ENCODE measurements at places on chromosomes 5 and 9.

- no peak for DNase-seq
These were observed 20.1 kb upstream of the SARDH start for GRCh38 chr9:133758228-133758627.

DNA sequence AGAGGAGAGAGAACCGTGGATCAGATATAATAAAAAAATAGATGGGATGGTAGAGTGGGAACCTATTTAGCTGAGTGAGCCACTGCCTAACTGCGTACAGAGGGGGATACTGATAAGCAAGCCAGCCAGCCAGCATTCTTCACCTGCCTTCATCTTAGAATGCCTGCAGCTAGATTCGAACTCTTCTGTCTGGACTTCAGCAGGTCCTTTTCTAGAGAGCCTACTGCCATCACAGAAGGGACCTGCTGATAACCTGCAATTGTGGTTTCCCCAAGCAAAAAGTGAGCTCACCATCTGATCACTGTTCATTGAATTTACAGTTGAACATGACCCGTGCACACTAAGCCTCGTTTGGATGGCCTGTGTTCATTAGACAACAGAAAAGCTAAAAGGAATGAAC lies 109.4 kb downstream of the CDC42SE2 start:
- DNase-seq, result no peak

DNA sequence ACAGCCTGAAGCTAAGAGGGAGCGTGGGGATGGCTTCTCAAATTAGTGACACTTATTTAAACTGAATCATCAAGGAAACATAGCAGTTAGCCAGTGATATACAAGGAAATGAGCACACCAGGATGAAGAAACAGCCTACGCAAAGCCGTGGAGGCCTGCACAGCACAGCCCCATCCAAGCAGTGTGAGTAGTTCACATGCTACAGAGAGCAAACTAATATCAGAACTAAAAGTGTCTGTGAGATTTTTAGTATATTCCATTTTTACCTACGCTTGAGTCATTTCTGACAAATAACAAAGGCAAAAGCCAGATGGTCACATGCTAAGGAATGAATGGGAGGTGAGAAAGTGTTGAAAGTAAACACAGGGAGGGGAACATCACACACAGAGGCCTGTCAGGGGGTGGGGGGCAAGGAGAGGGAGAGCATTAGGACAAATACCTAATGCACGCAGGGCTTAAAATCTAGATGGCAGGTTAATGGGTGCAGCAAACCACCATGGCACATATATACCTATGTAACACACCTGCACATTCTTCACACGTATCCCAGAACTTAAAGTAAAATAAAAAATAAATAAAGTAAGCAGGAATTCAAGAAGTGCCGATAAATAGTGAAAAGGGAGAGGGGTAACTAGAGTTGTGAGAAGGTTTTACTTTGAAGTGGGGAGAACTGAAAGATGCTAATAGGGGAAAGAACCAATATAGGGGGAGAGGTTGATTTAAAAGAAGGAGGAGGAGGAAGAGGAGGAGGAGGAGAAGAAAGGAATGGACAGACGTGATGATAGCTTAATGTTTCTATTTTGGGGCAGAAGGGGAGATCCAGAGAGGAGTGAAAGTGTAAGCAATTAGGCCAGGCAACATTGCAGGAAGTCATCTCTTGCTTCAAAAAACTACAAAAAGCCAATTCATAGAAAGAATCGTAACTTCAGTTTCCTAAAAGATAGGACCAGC lies 100.9 kb upstream of the PTGER4 start:
- peak; percentile 56 for DNase-seq

DNA sequence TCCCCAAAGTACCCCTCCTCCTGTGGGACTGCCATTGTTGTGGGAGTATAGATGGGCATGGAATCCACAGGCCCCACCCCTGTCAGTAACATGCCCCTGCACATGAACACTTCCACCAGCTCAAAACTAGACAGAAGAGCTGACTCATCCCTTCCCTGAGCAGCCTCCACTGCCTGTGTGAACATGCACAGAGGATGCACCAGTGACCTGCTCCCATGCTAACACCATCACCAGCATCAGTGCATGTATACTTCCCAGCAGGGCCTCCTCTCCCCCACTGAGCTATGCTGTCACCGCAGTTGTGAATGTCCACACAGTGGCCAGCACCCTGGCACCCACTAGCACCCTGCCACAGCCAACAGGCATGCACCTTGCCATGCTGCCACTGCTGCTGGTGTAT lies 939.8 kb downstream of the EFNA5 start:
- no peak for DNase-seq

- DNase-seq, result no peak
These were observed 170.3 kb downstream of the ENTREP1 start for GRCh38 chr9:69495296-69495695.

DNA sequence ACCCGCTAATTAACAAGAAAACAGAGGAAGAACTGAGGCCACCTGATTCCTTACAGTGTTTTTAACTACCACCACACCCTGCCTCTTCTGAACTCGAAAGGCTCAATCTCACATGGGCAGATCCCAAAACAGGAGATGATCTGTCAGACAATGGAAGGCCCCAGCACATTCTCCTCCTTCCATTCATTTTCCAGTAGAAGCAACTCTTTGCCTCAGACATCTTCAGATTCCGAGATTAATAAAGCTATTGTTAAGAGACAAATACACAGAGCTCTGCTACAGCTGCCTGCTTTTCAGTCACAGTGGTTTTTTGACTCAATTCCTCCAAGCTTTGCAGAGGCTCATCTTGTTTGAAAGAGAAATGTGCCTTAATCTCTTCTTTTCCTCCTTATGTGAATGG lies 127.2 kb upstream of the ADAMTSL1 start:
- no peak for DNase-seq

DNA sequence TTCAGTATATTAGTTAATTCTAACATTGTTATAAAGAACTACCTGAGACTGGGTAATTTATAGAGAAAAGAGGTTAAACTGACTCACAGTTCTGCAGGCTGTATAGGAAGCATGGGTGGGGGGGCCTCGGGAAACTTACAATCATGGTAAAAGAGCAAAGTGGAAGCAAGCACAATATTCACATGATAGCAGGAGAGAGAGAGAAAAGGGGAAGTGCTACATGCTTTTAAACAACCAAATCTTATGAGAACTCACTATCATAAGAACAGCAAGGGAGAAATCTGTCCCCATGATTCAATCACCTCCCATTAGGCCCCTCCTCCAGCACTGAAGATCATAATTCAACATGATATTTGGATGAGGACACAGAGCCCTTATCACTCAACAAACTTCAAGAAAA lies 324.9 kb downstream of the ZNF608 start:
- DNase-seq, result no peak

DNA sequence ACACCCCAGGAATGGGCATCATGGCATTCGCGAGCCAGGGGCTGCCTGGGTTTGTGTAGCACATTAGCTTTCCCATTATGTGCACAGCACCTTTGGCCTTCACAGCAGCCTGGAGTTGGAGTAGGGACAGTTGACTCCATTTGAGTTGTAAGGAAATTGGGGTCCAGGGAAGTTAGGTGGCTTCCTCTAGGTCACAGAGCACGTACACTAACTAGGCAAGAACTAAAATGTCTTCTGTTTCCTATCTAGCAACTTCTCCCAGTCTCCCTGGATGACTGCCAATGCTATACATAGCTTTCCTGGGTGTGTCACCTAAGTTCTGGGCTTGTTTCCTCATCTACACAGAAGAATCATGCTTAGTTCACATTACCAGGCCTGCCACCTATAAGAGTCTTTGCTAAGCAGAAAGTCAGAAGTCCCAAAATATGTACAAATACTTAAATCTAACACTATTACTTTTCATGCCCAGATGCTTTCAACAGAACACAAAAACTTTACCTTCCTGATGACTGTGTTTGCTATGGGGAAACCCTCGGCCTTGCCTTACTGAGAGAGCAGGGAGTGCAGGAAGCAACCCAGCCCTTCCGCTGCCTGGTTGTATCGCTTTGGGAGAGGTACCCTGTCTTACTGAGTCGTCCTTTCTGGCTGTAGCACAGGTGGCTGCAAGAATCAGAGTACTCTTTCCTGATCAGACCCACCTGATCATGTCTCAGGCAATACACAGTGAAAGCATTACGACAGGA lies 12.0 kb downstream of the MACROH2A1 start:
- DNase-seq, result no peak

GRCh38 chr9:137028263-137029057 lies 423 bp upstream of the ABCA2 start:
- DNase-seq, result no peak

DNA sequence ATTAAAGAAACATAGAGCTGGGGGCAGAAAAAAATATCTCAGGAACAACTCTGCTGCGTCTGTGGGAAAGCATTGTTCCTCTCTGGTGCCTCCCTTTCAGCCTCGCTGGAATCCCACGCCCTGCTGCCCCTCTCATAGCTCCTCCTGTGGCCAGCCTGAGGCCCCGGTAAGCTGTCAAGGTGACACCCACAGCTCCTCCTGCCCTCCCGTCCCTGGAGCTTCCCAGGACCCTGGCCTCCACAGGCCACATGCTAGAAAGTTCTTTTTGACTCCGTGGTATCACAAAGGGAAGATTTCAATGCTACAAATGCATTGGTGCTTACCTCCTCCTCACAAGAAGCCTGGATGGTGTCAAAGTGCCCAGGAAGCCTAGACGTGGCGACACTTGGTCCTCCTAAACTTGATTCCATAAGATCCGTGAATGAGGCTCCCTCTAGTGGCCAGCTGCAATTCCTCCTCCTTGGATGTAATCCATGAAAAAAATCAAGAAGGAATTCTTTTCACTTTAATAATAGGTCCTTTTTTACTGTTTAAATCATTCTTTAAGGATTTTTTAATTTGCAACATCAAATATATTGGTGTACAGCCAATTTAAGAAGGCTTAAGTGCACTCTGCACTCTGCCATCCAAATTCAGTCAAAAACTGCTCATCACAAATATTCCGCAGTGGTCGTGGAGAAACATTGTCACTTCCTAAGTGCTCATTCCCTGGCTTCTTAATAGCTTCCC lies 104.9 kb downstream of the CFAP90 start:
- peak; percentile 4 for DNase-seq

DNA sequence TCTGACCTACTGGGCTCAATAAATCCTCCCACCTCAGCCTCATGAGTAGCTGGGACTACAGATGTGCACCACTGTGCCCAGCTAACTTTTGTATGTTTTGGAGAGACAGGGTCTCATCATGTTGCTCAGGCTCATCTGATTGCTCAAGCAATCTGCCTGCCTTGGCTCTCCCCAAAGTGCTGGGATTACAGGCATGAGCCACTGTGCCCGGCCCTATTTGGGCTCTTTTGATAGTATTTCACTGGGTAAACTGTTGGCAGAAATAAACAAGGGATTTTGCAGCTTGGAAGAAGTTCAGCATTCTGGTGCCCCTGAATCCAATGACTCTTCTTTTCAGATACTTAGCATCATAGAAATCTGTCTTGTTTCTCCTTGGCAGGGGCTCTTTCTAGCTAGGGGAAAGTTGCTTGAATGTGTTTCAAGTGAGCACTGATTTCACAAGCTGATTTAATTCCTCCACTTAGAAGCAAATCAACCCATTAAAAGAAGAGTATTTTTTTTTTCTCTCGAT lies 146.8 kb downstream of the PAPPA start:
- no peak for DNase-seq

- DNase-seq, result no peak
These were observed 4.7 kb downstream of the LNPEP start for GRCh38 chr5:96940586-96940985.

GRCh38 chr5:56143373-56143714 lies 89.8 kb downstream of the ANKRD55 start:
- DNase-seq, result no peak

- DNase-seq, result no peak
These were observed 30.4 kb downstream of the RNF145 start for GRCh38 chr5:159178978-159179377.

GRCh38 chr5:3027185-3027865 lies 275.8 kb upstream of the IRX2 start:
- no peak for DNase-seq

- DNase-seq, result no peak
These were observed 13.0 kb downstream of the NAIF1 start for GRCh38 chr9:128054087-128054486.

DNA sequence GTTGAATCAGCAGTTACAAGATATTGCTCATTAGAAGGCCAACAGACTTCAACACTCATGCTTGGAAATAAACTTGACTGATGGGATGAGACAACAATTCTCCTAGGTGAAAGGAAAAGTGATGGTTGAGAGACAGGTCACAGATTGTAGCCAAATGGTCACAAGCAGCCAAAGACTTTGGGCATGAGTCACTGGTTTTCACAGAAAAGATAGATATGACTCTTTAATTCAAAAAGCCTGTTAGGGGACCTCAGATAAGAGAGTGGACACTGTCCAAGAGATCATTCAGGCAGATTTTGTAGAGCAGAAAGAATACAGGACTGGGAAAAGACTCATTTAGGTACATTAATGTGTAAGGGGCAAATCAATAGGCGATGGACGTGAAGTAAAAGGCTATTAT lies 982.5 kb downstream of the MAT2B start:
- no peak for DNase-seq

- no peak for DNase-seq
These were observed 39.6 kb upstream of the CEP78 start for GRCh38 chr9:78196258-78196657.

DNA sequence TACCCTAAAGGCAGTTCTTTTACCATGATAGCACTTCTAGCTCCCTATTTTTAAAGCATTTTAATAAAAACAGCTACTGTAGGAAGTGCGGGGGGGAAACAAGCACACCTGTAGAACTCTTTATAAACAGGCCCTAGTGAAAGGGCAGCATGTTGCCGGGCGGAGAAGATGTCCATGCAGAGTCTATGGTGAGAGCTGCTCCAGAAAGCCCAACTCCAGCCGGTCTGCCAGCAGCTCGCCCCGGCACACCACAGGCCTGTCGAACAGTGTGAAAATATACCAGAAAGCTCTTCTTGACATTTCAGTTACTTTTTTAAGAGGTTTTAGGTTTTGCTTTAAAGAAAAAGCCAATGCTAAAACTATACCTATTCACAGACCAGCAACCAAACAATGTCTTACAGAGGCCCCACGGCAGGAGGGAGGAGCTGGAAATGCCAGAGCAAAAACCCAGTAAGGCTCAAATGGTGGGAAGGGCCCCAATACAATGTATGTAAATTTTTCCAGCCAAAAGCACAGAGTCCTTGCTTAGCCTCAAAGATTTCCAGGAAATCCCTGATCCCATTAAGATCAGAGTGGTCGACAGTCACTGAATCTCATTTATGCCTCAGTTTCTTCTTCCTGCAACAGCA lies 121.2 kb downstream of the SAXO1 start:
- no peak for DNase-seq

- no peak for DNase-seq
These were observed 110.8 kb downstream of the ADRB2 start for GRCh38 chr5:148937239-148937638.

- no peak for DNase-seq
These were observed 16.7 kb upstream of the KIF27 start for GRCh38 chr9:83937861-83938455.

DNA sequence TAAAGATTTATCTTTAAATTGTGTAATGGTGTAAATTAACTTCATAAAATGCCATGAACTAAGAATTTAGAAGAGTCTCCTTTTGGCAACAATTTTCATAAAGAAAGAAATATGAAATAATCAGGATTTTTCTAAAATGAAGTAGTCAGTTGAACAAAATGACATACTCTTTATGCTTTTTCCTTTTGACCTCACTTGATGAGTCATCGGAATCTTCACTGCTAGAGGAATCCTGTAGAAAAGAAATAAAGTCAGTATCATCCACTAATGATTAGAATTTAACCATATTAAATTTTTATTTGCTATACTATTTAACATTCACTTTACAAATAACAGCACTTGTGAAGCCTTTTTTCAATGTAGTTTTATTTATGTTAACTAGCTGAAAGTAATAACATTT lies 26.1 kb downstream of the CHD1 start:
- DNase-seq, result no peak

- DNase-seq, result no peak
These were observed 623.3 kb downstream of the HINT1 start for GRCh38 chr5:130541617-130542221.

- DNase-seq, result no peak
These were observed 118.7 kb downstream of the TTLL11 start for GRCh38 chr9:121974421-121974820.
